NCI-H146 (cell line): ENCODE measurements at places on chromosomes 16 and 17.
A peak's percentile ranks its signal among the peaks of the same experiment; 100 is the strongest.

GRCh38 chr16:10895053-10895946 lies 18.3 kb downstream of the CIITA start:
- no peak for DNase-seq

GRCh38 chr17:1206026-1206777 lies 26.4 kb upstream of the ABR start:
- no peak for DNase-seq

DNA sequence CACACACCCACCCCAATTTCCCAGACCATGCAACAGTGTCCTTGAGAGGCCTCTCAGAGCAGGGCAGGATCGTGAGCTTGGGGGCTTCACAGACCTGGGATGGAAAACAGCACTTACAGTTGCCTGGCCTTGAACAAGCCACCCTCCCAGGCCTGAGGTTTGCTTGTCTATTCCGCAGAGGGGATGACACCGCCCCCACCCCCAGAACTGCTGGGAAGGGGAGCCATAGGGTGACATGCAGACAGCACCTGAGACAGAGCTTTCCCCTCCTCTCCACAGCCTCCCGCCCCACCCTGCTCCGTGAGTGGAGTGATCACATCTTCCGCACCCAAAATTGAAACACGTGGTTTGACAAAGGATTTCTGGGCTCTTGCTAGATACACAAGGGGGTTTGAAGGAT lies 131.5 kb upstream of the TNRC6C start:
- no peak for DNase-seq

- no peak for DNase-seq
Observed at GRCh38 chr17:19508577-19508867, 25.1 kb upstream of the SLC47A1 start.

DNA sequence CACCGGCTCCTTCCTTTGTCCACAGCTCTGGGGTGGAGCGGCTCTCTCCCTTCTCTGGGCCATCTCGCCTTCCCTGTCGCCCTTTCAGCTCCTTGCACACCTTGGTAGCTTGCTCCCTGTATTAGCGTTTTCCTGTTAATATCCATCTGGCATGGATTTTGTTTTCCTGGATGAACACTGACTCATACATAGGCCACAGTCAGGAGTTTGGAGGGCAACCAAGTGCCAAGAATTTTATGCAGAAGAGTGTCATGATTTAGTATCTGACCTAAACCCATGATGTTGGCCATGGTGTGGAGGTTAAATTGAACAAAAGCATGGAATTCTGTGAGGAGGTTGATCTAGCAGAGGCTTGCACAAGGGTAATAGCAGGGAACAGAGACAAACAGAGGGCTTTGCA lies 180.9 kb downstream of the AIPL1 start:
- no peak for DNase-seq

GRCh38 chr16:49921791-49922456 lies 66.0 kb upstream of the ZNF423 start:
- peak; percentile 54 for DNase-seq

DNA sequence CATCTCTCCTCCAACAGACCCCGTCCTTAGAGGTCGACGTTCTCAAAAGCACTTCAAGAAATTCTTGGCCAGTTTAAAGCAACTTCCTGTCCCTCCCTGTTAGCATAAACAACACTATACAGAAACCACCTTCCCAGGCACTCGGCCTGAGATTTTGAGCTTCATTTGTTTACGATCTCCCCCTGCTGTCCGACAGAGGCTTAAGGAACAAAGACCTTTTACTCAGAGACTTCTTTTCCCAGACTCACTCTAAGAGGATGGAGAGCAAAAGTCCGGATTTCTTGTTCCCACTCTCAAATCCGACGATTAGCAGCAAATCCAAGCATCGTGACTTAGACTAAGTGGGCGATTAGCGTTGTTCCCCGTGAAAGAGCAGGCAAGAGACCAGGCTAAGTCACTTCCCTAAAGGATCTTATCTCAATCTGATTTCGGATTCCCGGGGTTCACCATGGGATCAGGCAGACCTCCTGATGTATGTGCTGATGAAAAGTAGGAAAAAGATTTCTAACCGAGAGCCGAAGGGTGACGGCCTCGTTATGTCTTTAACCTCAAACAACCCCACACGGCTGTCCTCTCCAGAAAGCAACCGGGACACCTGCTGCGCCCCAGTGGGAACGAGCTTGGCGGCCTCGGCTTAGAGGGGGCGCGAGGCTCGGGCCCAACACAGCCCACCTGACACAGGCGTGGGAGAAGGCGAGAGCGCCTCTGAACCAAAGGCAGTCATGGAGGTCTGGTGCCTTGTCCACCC lies 598 bp downstream of the INPP5K start:
- peak; percentile 63 for DNase-seq

GRCh38 chr16:74076568-74076967 lies 220.0 kb upstream of the PSMD7 start:
- DNase-seq: no peak

DNA sequence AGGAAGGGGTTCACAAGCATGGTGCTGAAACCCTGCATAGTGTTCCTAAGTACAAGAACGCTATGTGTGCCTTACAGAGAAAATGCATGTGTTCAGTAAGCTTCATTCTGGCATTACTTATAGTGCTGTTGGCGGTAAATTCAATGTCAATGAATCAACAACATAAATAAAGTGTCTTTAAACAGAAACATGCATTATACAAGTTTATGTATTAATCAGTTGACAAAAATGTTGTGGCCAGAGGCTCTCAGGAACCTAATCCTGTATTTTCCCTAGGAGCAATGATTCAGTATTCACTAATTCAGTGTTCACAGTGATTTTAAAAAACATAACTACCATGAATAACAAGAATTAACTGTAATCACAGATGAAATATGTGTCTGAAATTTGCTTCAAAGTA lies 47.1 kb upstream of the MYOCD start:
- DNase-seq: no peak

DNA sequence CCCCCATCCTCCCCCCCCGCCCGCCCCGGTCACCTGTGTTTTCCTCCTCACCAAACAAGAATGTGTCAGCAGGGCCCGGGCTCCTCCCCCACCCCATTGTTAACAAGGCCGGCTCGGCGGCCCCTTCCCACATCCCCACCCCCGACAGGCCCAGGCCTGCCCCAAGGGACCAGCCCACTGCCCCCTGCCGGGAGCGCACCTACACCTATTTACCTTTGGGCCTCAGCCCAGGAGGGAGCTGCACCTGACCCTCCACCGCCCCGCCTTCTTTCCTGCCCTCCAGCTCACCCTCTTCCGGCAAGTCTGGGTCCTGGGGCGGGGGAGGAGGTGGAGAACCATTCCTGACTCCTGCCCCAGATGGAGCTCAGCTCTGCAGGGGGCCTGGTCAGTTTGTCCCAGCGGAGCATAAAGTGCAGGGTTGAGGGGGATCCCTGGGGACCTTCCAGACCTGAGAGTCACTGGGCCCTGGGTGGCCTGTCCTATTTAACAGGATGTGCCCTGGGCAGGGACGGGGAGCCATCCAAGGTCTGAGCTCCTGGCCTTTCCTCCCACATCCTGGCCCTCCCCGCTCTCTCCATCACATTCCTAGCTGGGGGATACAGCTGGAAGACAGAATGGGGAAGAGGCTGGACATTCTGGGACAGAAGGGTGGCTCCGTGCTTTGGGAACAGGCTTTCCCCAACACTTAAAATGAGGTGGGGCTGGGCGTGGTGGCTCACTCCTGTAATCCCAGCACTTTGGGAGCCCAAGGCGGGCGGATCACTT lies 8.3 kb downstream of the FOXJ1 start:
- peak; percentile 99 for DNase-seq

DNA sequence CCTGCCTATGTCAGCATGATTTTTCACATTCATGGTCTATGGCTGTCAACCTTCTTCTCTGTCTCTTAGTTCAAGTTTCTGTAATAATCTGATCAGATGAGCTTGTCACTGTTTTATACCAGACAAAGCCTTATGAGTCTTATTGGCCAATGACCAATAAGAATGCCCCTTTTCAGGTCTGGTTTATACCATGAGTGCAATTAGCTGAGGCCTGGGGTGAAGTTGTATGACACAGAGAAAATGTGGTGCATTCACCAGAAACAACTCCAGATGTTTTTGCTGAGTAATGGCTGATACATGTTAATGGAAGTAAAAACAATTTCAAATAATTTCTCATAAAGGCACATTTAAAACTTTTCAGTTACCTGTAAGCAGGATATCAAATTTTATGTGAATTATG lies 218.6 kb upstream of the CDH8 start:
- DNase-seq: no peak

- no peak for DNase-seq
Observed at GRCh38 chr17:41211845-41212466, 14.5 kb upstream of the KRTAP9-2 start.

DNA sequence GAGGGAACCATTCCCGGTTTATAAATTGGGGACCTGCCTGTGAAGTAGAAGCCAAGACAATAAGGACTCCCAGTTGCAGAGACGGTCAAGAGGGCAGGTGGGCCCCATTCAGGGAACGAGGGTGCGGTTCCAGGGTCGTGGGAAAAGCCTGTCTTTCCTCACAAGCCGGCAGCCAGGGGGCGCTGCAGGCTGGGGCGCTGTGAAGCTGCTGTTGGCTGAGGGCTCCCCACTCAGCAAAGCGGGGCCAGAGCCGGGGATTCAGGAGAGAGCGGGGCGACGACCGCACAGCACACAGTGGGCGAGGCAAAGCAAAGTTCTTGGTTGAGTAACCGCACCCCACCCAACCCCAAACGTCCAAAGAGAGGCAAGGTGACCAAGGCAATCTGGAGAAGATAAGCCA lies 24.9 kb downstream of the CDRT15 start:
- no peak for DNase-seq

DNA sequence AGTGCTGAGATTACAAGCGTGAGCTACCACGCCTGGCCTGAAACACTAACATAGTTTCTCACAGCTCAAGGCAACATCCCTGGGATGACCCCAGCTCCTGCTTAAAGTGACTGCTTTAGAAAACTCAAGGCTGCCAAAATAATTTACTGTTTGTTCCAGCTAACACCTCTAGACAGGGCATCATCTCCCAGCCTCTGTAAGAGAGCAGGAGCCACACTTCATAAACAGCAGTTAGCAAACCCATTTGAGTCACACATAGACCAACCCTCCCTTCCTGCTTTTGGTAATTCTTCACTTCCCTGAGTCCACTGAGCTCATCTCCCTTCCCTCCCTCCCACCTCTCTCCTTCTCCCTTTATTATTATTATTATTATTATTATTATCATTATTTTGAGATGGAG lies 201.3 kb downstream of the XYLT1 start:
- no peak for DNase-seq

- no peak for DNase-seq
Observed at GRCh38 chr17:80765241-80765961, 220.8 kb downstream of the RPTOR start.

GRCh38 chr16:70685938-70686375 lies at the start of gene MTSS2:
TSS of gene MTSS2 (minus strand) at chr16:70686053. CDS start at chr16:70685791, 262 bp downstream.
- peak; percentile 76 for DNase-seq

DNA sequence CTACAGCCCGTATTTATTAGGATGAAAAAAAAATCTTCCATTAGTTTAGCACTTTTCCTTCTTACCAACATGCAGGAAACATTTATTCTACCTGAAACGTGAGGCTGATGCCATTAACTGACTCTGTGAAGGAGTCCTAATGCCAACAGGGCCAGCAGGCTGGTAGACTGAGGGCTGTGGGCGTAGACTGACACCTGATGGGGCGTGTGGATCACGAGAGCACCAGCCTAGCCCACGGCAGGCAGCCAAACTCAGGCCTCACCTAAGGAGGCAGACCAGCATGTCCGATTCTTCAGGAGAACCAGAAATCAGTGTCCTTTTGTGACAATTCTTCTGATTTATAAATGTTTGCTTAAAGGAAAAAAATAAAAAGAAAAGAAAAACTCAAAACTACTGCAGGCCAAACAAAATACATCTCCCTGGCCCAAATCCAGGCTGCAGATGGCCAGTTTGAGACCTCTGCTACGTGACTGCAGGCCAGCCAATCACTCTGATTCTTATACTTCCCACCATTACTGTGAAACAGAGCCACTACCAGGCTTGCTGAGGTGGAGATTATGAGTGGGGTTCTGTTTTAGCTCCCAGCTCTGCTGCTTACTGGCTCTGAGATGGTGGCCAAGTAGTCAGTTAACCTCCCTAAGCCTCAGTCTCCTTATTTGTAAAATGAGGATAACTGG lies 66.5 kb downstream of the GNAO1 start:
- no peak for DNase-seq

GRCh38 chr17:79627184-79627765 lies 16.4 kb upstream of the RBFOX3 start:
- no peak for DNase-seq

DNA sequence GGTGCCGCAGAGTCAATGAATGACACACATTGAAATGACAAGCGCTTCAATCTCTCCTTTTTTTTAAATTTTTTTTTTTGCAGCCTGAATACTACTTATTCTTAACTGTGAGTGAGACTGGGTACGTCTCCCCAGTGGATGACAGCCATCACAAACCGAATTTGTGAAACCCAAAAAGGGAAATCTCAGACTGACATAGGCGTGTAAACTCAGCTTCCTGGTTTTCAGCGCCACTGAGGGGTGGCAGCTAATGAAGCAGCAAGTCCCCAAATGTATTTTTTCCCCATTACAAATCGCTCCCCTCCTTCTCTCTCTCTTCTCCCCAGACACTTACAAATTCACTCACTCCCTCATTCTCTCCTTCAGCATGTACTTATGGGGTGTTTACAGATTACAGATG lies 196.0 kb downstream of the MAF start:
- DNase-seq: no peak

DNA sequence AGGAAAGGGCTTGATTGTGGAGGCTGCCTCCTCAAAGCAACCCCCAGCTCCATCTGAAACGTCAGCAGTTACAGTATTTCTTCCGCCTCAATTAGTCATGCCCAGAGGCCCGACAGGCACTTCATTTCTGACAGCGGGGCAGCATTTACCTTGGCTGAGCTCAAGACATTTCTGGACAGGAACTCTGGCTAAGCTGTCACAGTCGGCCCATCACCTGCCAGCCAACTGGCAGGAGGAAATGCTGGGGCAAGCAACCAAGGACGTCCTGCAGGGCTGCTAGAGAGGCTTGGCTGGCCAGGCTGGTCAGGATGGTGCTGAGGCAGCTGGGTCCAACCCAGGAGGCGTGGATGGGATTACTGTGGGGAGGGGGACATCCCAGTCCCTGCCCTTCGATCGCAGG lies 27.8 kb downstream of the PLXDC1 start:
- no peak for DNase-seq

- no peak for DNase-seq
Observed at GRCh38 chr16:17998996-17999395, 337.5 kb downstream of the NPIPA8 start.

DNA sequence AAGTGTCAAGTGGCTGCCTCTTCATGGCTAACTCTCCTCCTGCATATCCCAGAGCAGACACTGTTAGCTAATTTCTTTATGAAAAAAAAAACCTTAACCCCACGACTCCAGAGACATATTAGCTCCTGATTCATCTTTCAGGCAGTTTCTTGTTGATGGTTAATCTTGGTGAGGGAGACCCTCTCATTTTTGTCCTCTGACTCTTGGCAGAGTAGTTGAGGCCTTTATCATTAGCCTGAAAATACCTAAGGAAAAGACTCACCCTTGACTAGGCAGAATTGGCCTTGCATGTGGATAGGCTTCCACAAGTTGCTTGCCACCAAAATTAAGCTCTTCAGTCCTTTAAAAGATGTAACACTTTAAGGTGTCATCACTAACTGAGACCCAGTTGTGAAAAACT lies 4.0 kb downstream of the CRYBA1 start:
- DNase-seq: no peak
